Trophoblast cell (in vitro differentiated cells and primary cell): ENCODE measurements at places on chromosomes 16 and 17.

DNA sequence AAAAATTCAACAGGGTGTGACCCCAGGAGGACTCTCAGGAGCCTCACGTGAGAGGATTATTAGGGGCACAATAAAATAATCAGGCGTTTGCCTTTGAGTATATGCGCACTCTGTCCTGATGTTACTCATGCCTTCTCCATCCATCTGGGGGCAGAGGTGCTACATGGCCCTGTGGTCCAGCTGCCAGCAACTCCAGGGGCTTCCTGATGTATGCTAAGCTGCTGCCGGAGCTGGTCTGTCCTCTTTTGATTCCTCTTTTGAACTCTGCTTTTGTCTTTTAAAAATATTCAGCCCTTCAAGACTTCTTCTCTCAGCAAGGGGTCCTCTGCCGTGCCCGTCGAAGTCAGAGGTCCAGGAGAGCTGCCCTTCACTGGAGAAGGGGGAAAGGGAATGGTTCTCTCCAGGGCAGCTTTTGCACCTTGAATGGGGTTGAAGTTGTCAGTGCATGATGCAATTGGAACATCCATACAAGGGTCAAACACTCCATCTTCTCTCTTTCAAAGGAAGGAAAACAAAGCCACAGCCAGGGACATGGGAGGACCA lies 431.4 kb downstream of the SHISA9 start:
- no peak for DNase-seq

GRCh38 chr17:4522661-4523060 lies 24.0 kb downstream of the SPNS2 start:
- no peak for DNase-seq

DNA sequence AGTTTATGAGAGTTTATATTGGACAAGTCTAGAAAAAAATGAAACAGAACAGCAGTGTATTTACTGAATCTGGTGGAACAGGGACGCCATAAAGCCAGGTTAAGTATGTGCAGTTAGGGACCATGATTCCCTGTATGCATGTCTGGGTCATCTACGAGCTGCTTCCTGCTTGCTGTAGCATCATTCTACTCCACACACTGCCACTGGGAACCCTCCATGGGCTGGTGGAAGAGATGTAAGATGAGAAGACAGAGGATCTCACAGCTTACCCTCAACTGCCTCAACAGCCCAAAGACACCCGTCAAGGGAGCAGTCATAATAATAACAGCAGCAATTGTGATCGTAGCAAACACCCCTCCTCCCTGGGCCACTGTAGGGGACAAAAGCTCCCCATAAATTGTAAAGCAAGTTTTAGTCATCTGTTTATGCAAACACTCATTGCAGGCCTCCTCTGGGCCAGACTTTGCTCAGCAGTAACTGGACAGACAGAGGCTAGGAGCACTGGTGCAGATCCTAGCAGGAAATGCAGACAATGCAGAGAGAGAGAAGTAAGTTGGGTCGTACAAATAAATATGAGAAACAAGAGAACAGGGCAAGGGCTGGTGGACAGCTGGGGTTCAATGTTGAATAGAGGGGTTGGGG lies 188.0 kb downstream of the SOX9 start:
- no peak for DNase-seq

GRCh38 chr16:1202274-1202673 lies 22.8 kb downstream of the TPSG1 start:
- DNase-seq, result no peak

DNA sequence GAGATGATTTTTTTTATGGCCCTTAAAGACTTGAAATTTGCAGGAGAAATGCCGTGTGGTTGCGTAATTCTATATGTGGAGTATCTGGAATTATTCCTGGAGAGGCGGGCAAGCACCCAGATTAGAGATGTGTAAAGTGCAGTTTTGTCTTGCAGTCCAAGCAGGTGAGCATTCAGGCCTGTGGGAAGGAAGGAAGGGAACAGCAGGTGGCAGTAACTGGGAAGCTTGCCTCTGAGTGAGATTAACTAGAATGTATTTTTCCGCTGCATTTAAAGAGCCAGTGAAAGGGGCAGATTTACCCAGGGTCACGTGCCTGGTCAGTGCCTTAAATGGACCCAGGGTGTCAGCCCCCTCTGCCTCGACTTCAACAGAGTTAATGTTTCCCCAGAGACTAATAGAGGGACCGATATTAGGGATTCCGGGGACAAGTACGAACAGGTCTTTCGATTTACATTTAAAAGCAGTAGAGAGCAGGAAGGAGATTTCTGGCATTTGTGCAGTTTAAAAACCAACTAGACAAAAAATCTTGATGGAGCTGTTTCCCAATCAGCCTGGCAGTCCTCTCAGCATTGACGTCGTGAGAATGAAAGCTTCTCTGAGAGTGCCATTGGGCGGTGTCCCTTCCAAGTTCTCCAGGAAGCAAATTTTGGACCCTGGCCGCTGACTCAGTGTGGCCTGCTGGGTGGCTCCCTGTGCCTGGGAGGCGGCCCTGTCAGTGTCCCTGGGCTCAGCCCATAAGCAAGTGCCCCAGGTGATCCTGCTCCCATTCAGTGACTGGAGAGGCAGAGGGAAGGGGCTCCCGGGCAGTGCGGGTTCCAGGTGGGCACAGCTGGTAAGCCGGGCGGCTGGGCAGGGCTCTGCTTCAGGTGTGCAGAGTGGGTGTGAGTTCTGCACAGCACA lies 38.2 kb downstream of the KSR1 start:
- peak; percentile 67 for DNase-seq

DNA sequence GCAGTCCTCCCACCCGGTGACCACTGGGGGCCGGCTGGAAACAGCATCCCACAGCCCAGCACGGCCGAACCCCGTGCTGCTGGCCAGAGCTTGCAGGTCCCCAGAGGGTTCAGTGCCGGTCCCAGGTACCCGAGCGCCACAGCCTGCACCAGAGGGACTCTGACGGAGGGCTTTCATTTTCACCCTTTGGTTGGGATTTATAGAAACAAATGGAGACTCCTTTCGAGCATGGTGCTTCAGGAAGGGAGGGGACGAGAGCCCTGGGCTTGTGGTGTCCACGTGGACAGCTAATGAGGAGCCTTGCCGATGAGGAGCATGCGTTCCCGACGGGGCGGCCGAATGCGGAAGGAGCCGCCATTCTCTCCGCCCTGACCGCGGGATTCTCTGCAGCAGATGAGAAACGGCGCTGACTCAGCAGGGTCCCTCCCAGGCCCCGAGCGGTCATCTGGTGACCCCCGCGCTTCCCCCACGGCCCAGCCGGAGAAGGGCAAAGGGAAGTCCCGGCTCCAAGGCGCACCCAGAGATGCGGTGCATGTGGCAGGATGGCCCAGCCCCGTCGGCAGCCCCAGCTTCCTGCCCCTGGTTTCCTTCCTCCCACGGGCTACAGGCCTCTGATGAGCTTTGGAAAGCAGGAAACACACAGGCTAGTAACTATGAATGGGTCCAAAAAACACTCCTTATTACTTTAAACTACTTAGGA lies 9.8 kb downstream of the SLC38A10 start:
- peak; percentile 43 for DNase-seq

- DNase-seq, result no peak
Observed at GRCh38 chr16:27723711-27724481, 174.0 kb downstream of the KATNIP start.

DNA sequence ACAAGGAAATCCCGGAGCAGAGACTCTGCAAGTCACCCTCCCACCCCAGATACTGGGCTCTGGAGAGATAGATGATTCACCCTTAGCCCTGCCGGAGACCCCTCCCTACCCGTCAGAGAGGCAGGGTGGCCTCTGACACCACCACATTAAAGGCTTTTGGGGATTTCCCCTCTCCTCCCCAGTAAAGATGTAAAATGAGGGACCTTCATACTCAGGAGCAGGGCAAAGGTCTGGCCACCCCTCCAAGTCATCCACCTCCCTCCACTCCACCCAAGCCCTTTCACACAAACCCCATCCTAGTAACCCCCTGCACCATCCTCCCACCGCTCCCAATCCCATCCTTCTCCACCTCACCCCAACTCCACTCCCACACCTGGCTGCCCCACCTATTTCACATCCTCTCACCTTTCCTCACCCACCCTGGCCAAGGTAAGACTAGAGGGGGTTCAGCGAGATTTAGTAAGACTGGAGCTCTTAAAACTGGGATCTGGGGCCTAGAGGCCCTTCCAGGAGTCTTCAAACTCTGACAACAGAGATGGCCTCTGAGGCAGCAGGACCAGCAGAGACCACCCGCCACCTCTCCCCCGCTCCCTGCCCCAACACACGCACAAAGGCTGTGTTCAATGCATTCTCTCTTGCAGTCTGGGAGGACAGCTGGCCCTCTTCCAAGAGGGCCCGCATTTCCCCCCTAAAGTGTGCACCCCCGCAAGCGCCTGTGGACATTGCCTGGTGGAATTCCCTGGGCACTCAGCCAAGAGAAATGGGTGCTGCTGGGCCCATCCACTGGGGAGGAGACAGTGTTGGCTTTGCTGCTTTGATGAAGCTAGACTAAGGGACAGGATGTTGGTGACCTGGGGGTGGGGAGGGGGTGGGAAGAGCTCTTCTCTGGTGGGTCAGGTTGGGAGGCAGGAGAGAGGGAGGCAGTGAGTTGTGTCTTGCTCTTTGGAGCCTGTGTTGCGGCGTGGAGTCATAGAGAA lies 1.1 kb downstream of the ABAT start:
- DNase-seq, result no peak

DNA sequence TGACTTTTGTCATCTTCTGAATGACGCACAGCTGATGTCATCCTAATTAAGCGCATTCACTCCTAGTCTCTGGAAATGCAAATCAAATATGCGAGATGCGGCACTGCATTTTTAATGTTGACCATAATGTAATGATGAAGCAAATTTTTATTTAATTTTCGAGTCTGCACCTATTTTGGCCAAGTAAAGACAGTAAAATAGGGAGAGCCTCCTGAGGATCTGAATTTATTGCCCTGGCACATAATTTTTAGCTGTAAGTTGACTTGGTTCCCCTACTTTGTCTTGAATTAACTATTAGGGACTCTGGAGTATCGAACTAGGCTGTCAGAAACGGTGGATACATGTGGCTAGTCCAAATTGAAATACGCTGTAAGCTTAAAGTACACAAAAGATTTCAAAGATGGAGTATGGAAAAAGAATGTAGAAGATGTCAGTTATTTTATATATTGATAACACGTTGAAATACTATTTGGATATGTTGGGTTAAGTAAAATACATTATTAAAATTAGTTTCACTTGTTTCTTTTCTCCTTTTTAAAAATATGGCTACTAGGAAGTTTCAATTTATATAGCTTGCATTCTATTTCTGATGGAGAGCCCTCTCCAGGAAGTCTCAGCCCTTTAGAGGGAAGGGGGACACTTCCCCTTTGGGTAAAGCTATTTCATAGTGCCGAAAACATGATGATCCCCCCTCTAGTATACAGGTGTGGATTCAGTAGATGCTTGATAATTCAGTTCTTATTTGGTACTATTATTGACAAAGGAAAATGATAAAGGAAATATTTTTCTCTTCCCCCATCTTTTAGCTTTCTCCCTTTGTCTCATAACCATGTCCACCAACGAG lies 991 bp downstream of the KPNA2 start:
- DNase-seq, result no peak

GRCh38 chr17:962670-963069 lies 16.9 kb downstream of the NXN start:
- DNase-seq, result no peak

- no peak for DNase-seq
Observed at GRCh38 chr16:87554754-87555427, 47.4 kb upstream of the JPH3 start.

DNA sequence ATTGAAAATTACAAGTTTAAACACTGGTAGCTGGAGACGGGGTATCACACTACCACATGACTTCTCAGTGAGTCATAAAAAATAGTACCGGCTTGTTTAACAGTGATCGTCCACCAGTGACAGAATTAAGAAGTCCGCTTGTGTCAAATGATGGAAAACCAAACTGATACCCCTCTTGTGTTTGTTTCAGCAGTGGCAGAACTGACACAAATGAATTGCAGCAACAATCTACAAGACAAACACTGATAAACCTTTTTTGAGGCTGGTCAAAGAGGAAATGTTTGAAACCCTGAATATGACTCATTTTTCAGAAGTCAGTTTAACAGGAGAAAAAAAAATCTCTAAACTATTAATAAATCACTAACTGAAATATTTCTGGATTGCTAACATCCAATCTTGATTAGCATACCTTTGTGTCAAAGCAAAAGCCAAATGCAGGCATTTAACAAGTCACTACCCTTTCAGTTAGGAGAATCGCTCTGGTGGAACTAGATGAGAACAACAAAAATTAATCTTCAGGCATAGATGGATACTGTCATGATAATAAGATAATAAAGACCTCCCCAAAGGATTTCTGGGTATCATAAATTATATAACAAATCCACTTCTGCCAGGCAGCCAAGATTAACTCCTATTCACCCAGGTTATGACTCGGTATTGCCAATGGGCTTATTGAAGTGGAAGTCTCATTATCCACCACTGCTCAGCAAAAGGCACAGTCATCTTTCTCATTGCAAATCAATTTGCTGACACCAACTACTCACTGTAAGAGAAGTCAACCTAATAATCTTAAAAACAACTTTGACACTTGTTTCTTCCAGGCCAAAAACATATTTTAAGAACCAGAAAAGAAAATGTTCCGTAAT lies 20.8 kb downstream of the DCUN1D3 start:
- DNase-seq, result no peak

GRCh38 chr17:66542129-66542966 lies 239.9 kb downstream of the PRKCA start:
- DNase-seq, result no peak

GRCh38 chr16:11792410-11793241 lies 4.4 kb downstream of the ZC3H7A start:
- no peak for DNase-seq

- no peak for DNase-seq
Observed at GRCh38 chr16:49416001-49416675, 42.5 kb downstream of the C16orf78 start.
